ENCODE measurements at places on chromosomes 11 and 22.

GRCh38 chr22:25651332-25652085 lies 87.0 kb downstream of the GRK3 start:
- DNase-seq, result no peak

GRCh38 chr11:72712168-72712751 lies 38.0 kb upstream of the PDE2A start:
- no peak for DNase-seq

GRCh38 chr11:15196704-15197103 lies 82.0 kb downstream of the INSC start:
- no peak for DNase-seq

DNA sequence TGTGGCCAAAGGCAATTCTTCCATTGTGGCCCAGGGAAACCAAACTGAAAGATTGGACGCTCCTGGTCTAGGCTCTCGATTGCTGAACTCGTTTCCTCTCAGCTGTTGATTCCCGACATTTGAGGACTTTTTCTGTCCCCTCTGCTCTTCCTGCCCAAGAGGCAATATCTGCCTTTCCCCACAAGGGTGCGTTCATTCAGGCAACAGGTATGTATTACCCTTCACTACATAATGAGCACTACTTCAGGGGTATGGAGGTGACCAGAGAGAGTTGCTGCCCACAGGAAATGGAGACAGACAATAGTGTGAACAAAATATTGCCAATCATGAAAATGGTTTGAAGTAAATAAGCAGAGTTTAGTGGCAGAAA lies 8.2 kb downstream of the PTH start:
- no peak for DNase-seq

GRCh38 chr11:112174789-112175598 lies at the start of gene BCO2:
TSS of gene BCO2 (plus strand) at chr11:112175512. CDS start at chr11:112175602, 90 bp downstream.
- peak; percentile 10 for DNase-seq

GRCh38 chr22:26660961-26661578 lies 3.7 kb downstream of the MIAT start:
- DNase-seq, result no peak

DNA sequence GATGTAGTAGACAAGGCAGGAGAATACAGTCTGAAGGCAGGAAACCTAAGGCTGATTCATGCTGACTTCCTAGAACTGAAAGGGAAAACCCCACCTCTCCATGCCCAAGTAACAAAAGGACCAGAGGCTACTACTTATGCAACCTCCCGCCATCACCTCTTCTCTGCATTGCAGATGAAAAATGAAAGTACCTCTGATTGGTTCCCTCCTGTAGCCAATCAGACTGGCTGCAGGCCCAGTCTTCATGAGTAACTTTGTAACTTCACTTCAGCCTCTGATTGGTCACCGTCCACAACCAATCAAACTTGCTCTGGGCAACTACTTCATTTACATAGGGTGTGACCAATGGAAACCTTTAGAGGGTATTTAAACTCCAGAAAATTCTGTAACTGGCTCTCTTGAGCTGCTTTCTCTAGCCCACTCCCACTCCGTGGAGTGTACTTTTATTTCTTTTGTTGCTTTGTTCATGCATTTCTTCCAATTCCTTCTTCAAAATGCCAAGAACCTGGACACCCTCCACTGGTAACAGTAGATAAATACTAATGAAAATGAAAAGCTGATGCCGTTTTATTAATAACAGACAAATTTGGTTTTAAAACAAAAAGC lies 5.2 kb upstream of the MAP6 start:
- DNase-seq, result no peak

- no peak for DNase-seq
These were observed 6.5 kb upstream of the ST3GAL4 start for GRCh38 chr11:126348806-126349582.
